Activated effector memory CD4-positive, alpha-beta T cell treated with Interleukin-2 at 50 U/mL for 16 hours (primary cell): ENCODE measurements at places on chromosomes 5 and 9.

- DNase-seq, result no peak
Observed at GRCh38 chr5:132408965-132409364, 39.5 kb downstream of the SLC22A5 start.

DNA sequence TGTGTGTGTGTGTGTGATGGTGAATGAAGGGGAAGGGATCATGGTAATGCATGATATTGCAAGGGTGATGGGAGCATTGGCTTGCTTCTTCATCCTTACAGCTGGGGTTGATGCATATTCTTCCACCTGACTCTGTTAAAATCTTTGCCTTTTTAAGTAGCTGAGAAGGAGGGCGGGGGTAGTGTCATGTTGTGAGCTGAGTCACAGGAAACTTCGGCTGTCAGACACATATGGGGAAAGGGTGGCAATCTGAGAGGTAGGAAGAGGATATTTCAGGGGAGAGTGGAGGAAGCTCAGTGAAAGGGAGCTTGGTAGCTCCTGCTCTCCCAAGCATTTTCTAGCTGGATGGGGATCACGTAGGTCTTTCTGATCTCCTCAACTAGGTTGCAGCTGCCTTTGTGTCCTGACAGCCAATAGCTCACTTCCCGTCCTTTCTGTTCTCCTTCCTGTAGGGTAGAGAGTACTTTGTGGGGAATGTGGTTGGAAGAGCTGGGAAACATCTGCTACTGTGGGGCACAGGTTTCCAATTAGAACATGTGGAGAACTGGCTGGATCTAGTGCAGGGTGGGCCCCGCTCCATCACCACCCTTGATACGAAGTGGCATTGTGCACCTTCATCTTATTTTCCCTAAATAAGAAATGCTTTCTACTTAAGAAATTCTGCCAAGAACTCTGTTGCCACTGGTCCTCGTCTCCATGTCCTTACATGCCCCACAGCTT lies 18.1 kb upstream of the CLK4 start:
- no peak for DNase-seq

DNA sequence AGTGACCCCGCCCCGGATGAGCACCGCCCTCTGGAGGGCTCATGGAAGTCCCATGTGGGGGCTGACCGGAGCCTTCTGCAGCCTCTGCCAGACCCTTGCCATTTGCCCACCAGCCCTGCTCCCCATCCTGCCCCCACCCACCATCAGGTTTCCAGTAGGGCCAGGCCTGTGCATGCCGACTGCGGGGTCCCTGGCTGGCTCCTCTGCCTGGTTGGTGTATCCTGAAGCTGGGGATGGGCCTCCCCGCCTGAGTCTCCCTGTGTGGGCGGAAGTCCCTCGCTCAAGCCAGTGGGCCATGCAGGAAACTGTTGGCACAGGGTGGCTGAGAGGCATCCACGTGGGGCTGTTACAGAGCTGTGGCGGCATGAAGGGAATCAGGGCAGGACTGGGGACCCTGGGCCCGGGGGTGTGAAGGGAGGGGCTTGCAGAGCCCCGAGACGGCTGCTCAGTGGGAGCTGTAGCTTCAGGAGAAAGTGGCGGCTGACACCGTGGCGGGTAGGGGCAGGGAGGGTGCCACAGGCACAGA lies 88.7 kb downstream of the RXRA start:
- no peak for DNase-seq

DNA sequence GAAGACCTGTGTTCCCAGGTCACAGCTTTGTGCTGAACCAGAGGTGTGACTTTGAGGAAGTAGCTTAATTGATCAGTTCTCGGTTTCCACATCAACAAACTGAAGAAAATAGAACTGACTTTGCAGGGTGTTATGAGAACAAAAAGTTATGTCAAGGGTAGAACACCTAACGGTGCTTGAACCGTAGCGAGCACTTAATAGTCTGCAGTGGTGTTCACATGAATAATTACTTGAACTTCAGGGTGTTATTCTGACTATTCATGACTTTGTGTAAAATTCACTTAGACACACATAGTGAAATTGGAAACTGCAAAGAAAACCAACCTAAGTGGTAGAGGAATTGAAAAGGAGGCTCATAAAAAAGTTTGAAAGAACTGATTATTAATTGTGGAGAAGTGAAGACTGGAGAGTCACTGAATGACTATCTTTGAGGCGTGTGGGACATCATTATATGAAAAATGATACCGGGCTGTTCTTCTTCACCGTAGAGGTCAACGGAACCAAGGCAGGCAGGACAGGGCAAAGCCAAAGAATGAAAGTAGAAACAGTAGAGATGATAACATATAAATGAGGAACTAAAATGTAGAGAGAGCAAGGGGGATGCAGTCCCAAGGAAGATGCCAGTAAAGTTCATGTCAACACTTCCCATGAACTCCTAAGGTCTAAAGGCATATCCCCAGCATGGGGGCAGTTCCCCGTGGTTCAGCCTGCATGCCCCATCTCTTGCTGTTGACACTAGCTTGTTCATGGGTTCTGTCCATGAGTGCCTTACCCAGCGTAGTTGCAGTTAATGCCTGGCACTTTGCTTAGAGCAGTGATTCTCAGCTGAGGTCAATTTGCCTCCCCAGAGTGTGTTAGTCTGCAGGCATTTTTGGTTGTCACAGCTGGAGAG lies 118.7 kb downstream of the ZNF462 start:
- no peak for DNase-seq

GRCh38 chr9:115615821-115616665 lies 498.1 kb upstream of the TNC start:
- no peak for DNase-seq
